Fibroblast of skin of right quadriceps (primary cell): ENCODE measurements at places on chromosomes 3 and 15.

GRCh38 chr3:157921811-157922210 is 184.4 kb downstream of the SHOX2 start:
- DNase-seq = no peak

DNA sequence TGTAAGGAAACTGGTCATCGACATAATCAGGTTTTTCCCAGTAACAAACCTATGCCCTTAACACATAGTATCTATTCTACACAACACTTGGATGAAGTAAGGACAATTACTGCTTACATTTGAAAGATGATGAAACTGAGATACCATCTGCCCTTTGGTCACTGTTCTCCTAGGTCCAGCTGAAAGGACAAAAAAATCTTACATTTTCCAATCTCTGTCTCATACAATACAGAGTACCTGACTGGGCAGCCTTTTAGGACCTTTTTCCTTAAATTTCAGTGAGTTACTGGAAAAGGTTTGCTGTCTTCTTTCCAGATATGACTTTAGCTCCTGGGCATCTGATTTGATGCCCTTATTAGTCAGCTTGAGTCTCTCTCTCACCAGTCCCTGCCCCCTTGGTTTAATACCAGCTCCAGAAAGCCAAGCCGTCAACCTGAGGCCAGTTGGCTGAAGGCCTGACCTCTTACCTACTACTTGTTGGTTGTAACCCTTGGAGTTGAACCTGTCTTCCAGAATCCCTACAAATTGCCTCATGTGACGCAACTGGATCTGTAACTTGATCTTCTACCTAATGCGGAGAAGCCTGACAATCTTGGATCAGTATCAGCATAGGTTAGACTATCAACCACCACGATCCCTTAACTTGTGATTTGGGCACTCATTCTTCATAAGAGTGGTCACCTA is 355.3 kb upstream of the ZNF385D start:
- DNase-seq = no peak

DNA sequence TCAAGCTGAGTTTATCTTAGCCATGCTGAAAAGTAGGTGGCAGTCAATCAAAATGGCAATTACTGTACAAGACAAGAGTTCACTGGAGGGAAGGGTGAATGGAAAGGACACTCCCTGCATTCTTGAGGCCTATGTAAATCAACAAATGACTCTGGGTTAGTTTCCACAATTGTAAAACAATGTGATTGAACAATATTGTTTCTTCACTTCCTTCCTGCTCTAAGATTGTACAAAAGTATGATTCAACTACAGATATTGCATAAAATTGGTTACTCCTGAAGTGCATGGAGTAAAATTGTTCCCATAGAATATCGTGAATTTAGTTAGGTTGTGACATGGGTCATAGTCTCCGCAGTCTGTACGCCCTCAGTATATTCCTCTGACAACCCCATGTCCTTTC is 277.6 kb downstream of the LPP start:
- peak; percentile 53 for DNase-seq

DNA sequence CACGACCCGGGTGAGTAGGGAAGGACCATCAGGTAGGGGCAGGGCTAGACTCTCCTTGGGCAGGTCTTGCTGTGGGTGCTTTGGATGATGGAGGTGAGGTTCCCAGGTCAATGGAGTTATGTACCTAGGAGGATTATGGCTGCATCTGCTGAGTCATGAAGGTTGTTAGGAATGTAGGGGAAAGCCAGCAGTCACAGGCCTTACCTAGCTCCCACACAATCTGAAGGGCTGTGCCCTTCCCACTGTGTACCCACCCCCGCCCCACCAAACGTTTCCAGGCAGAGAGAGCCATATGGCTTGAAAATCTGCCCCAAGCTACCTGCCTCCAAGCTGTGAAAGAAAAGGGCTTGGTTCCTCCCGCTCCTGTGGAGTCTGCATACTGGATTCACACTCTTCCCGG is 573.4 kb upstream of the DPPA4 start:
- no peak for DNase-seq

DNA sequence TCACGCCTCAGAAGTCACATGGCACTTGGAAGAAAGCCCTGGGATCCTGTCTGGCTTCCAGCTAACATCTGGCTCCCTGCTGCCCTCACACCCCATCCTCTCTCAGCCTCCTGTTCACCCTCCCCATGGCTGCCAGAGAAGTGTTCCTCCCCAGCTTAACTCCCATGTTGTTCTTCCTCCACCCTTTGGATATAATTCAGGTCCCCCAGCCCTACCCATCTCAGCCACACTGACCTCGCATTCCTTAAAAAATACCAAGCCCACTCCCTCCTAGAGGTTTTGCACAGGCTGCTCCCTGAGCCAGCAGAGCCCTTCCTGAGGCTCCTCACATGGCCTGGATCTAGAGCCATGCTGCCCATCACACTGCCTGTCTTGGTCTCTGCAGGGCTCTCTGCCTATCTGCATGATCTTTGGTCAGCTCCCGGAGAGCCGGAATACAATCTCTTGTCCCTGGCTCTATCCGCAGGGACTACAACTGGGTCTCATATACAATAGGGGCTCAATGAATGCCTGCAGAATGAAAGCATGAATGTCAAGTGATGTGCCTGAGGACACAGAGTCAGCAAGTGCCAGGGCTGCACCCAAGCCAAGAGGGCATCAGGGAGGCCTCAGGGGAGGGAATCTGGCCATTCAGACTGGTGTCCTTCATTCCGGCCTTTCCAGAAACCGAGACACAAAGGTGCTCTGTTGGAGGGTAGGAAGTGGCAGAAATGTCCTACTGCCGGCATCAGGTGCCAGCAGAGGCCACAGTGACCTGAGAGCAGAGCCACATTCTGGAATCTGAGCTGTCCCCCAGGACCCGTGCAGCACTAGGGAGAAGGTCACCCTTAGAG is 3.8 kb upstream of the TKT start:
- no peak for DNase-seq

- no peak for DNase-seq
These were observed 41.6 kb downstream of the POLG start for GRCh38 chr15:89293012-89293411.

- DNase-seq = no peak
These were observed 2.8 kb upstream of the RTP2 start for GRCh38 chr3:187705164-187705563.

- peak; percentile 85 for DNase-seq
These were observed 33.8 kb downstream of the DRD3 start for GRCh38 chr3:114144909-114145688.

DNA sequence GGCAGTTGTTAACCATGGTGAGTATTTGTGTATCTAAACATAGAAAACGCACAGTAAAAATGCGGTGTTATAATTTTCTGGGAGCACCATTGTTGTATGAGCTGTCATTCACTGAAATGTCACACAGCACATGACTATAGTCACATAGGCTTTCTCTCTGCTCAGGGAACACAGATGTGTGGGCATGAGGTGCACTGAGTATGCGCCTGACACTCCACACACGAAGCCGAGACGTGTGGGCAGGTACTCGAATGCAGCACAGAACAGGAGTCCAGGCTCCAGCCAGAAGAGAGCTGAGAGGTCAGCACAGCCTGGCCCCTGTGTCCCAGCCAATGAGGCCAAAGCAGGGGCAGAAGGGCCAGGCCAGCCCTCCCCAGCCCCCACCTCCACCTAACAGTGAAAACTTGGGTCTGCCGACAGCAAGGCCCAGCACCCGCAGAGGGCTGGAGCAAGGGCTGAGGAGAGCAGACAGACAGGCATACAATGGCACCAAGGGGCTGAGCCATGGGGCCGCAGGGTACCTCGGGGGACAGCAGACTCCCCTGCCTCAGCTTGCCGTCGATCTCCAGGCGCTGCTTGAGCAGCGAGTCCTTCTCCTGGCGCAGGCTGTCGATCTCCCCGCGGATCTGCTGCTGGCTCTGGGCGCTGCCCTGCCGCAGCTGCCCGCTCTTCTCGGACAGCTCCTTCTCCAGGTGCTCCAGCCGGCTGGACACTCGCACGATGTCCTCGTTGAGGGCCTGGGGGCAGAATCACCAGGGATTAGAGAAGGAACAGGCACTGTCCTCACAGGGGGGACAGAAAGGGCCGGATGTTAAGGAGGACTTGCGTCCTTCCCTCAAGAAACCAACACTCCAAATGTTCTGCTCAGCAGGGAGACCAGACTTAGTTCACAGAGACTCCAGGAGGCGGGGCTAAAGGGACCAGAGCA is 24.0 kb downstream of the KIF7 start:
- no peak for DNase-seq
